Tibial nerve (tissue), 4 donors: ENCODE measurements at places on chromosomes 6 and 20. TPM values are rescaled to one million over a fixed set of nuclear protein-coding genes. Genes with fewer than 3 reads are reported as not detected.
A peak's percentile ranks its signal among the peaks of the same experiment; 100 is the strongest.

- no peak for DNase-seq
- no peak overlapping the region for H3K4me3 ChIP-seq
- no peak overlapping the region for H3K27ac ChIP-seq
- no peaks in the 10 kb centered on the region for H3K4me1 ChIP-seq
Measured at GRCh38 chr6:73766040-73766439, 70.0 kb downstream of the CD109 start.

GRCh38 chr6:94127716-94128115 is 708.4 kb upstream of the EPHA7 start:
- no peaks in the 10 kb centered on the region for H3K4me1 ChIP-seq
- no peak overlapping the region for H3K4me3 ChIP-seq
- H3K36me3 ChIP-seq, result no peaks in the 10 kb centered on the region
- H3K27ac ChIP-seq, result no peak overlapping the region
- no peaks in the 10 kb centered on the region for H3K27me3 ChIP-seq

GRCh38 chr20:44698351-44698750 is 16.8 kb upstream of the CCN5 start:
- no peak overlapping the region for H3K27ac ChIP-seq
- H3K27me3 ChIP-seq, result no peaks in the 10 kb centered on the region

GRCh38 chr6:13242590-13242989 is 85.7 kb downstream of the TBC1D7 start:
- H3K4me1 ChIP-seq, result peaks cover 3% of the 10 kb centered on the region
- no peak for DNase-seq
- H3K27me3 ChIP-seq, result no peaks in the 10 kb centered on the region
- H3K27ac ChIP-seq, result no peak overlapping the region

DNA sequence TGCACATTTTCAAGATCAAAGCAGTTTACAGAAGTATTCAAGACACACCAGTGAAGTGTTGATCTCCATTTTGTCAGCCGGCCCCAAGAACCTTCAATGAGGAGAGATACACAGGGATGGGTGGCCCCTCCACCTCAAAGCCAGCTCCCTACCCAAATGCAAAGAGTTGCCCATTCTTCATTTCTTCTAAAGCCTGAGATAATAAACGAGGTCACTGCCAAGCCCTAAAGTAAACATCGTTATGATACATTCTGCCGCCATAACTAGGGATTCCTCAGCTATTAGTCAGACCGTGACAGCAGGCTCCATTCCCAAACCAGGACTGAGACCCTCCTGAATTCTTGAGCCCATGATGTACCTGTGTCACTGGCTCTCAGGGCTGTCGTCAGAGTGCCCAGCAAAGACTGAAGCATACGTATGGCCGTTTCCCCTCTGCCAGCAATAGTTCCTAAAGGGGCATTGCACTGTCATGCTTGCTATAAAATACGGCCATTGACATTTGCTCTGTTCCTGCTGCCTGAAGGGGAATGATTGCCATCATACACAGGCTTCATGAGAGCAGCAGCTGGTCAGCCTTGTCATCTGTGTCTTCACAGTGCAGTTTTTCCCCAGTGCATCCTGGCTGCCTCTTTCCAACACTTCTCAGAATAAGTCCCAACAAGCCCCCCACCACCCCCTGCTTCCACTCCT is 41.7 kb downstream of the ISM1 start:
- no peak overlapping the region for H3K27ac ChIP-seq
- H3K4me1 ChIP-seq, result no peaks in the 10 kb centered on the region
- no peak for DNase-seq
- no peaks in the 10 kb centered on the region for H3K27me3 ChIP-seq
- H3K36me3 ChIP-seq, result no peaks in the 10 kb centered on the region

GRCh38 chr6:150686566-150686965 is 86.9 kb downstream of the PLEKHG1 start:
- no peak overlapping the region for H3K4me3 ChIP-seq
- H3K27me3 ChIP-seq, result no peaks in the 10 kb centered on the region
- no peak for DNase-seq
- H3K36me3 ChIP-seq, result no peaks in the 10 kb centered on the region
- H3K27ac ChIP-seq, result peak overlapping the region; percentile 13

- no peaks in the 10 kb centered on the region for H3K27me3 ChIP-seq
- no peak overlapping the region for H3K27ac ChIP-seq
- no peak for DNase-seq
- no peaks in the 10 kb centered on the region for H3K4me1 ChIP-seq
- H3K36me3 ChIP-seq, result no peaks in the 10 kb centered on the region
Measured at GRCh38 chr6:159481897-159482296, 211.1 kb downstream of the SOD2 start.

- no peak overlapping the region for H3K27ac ChIP-seq
- no peak for DNase-seq
- H3K36me3 ChIP-seq, result no peaks in the 10 kb centered on the region
- H3K4me3 ChIP-seq, result no peak overlapping the region
Measured at GRCh38 chr6:101803136-101803535, 409.6 kb downstream of the GRIK2 start.

DNA sequence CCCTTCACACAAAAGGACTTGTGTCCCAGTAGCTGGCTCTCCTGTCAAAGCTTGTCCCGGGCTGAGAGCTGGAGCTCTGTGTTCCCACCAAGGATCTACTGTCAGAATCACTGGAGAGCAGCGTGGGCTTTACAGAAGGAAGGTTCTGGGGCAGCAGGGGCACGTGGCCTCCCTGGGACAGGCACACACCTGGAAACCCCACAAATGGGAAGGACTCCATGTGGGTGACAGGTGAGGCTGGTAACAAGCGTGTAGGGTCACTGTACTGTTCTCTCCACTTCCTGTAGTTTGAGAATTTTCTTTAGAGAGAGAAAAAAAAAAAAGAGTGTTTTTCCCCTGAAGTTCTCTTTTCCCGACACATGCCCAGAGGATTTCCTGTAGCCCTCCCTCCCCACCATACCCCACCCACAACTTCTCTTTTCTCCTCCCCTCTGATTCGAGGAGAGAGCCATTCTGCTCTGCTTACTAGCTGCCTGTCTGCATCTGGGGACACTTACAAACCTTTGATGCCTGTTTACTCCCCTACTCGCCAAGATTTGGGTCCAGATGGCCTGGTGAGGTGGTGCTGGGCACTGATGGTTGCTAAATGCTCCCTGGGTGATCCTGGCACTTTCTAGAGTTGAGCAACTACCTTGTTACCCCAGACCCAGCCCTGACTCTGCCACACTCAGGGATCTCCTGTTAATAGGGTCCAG is 84.1 kb upstream of the SIRPA start:
- H3K27ac ChIP-seq, result peak overlapping the region; percentile 29
- no peaks in the 10 kb centered on the region for H3K4me1 ChIP-seq

DNA sequence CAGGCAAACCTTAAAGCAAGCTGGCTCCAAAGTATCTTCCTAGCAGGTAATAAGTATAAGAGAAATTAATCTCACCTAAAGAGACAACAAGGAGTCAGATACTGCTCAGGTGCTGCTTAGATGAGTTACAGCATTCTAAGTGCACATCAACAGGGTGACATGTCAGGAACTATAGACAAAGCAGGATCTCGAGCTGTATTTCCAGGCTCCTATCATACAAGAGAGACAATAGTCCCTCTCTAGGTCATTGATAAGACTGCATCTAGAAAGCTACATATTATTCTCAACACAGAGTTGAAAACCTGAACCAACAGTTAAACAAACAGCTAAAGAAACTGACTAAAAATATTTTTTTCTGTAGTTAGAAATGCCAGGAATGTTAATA is 3.9 kb downstream of the PTPRK start:
- no peaks in the 10 kb centered on the region for H3K27me3 ChIP-seq
- H3K4me1 ChIP-seq, result no peaks in the 10 kb centered on the region
- H3K36me3 ChIP-seq, result no peaks in the 10 kb centered on the region
- H3K4me3 ChIP-seq, result no peak overlapping the region
- DNase-seq, result no peak

GRCh38 chr20:53154540-53154939 is 182.4 kb downstream of the TSHZ2 start:
- no peak overlapping the region for H3K27ac ChIP-seq
- H3K4me3 ChIP-seq, result no peak overlapping the region
- H3K36me3 ChIP-seq, result no peaks in the 10 kb centered on the region
- DNase-seq, result no peak

DNA sequence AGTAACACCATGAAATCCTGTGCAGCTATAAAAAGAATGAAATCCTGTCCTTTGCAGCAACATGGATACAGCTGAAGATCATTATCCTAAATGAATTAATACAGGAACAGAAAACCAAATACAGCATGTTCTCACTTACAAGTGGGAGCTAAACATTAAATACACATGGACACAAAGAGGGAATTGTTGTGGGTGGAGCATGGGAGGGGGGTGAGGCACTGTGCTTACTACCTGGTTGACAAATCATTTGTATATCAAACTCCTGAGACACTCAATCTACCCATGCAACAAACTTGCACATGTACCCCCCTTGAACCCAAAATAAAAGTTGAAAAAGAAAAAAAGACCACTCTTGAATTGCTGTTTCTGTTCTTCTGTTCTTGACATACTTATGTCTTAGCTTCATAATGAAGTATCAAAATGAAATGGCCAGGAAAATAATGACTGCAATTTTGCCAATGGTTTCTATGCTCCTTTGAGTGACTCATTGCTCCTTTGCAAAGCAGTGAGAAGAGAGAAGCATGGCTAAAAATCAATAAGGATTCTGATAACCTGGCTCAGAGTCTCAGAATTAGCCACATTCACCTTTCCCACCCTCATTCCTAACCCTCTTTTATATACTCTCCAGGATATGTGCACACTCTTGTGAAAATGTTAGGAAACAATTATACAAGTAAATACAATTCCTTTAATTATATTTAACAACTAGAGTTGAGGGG is 71.0 kb downstream of the CYP39A1 start:
- no peak overlapping the region for H3K27ac ChIP-seq
- DNase-seq, result no peak
- H3K36me3 ChIP-seq, result no peaks in the 10 kb centered on the region
- no peaks in the 10 kb centered on the region for H3K27me3 ChIP-seq
- peaks cover 5% of the 10 kb centered on the region for H3K4me1 ChIP-seq

- no peaks in the 10 kb centered on the region for H3K4me1 ChIP-seq
- no peaks in the 10 kb centered on the region for H3K36me3 ChIP-seq
- no peak for DNase-seq
- H3K27ac ChIP-seq, result no peak overlapping the region
- H3K27me3 ChIP-seq, result no peaks in the 10 kb centered on the region
Measured at GRCh38 chr20:13249798-13250170, 28.7 kb downstream of the ISM1 start.

DNA sequence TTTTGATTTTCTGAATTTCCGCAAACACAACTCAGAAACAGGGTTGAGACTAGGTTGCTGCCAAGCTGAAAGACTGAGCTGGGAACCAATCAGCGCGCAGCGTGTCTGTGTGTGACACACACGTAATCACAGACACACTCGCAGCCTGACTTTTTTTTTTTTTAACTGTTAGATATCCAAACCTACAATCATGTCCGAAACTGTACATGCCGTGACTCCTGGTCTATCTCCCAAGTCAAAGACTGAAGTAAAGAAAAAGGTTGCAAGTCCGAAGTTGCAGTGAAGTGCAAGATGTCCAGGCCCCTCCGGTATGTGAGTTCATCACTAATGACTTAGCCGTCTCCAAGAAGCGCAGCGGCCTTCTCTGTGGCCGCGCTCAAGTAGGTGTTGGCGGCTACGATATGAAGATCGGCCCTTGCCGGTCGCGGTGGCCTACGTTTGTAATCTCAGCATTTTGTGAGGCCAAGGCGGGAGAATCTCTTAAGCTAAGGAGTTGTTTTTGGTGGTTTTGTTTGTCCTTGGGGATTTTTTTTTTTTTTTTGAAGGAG is 108.2 kb downstream of the HFE start:
- peaks cover 46% of the 10 kb centered on the region for H3K27me3 ChIP-seq
- peak overlapping the region; percentile 50 for H3K27ac ChIP-seq
- H3K4me3 ChIP-seq, result peak overlapping the region; percentile 77
- DNase-seq, result peak; percentile 82
- H3K36me3 ChIP-seq, result no peaks in the 10 kb centered on the region

DNA sequence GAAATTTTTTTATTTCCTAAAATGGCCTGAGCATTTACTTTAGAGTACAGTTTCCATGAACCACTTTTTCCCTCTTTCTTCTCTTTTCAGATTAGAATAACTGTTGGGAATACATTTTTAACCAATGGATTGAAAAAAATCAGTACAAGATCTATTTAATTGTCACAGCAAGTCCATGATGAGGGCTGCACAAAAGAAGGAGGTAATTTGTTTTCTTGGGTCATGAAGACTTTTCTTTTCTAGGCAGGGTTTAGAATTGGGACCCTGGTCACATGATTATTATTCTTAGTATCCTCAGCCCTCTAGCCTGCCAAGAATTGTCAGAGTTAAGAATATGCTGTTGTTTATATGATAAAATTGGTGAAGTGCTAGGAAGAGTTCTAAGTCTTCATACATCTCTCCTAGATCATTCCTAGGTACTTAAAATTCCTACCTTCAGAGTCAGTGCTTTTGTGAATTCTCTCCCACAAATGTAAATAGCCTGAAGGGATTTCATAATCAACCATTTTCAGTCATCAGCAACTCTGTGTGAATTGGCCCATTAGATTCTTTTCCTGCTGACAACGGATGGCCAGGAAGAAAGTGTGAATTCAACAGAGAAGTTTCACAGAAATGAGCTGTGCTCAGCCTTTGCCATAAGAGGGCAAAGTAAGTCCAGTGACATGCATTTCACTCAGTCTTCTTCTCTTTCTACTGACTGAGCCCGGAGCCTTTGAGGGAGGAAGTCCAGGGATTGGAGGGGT is 32.4 kb upstream of the TPBG start:
- H3K4me1 ChIP-seq, result no peaks in the 10 kb centered on the region
- no peak overlapping the region for H3K4me3 ChIP-seq
- DNase-seq, result no peak
- no peaks in the 10 kb centered on the region for H3K27me3 ChIP-seq

DNA sequence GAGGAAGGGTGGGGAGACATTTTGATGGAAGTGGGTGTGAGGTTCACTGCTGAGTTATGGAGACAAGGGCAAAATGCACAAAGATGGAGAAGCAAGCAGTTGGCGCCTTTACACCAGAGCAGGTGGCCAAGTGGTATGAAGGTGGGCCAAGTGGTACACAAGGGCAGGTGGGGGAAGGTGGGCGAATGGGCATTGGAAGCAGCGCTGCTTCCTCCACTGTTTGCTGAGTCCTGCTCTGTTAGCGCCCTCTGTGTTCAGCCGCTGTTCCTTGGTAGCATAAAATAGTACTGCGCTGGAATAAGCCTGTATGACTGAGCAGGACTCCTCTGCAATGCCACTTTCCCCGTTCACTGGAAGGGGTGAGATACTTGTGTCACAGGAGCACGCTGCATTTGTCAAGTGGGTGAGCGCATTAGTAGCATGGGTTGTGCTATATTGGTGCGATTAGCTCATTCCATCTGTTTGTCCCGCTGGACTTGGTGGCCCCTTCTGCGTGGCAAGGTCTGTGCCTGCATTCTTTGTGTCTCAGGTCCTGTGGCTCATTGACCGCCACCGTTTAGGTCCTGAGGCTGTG is 116.4 kb downstream of the TOX2 start:
- DNase-seq, result no peak
- no peaks in the 10 kb centered on the region for H3K27me3 ChIP-seq
- no peak overlapping the region for H3K4me3 ChIP-seq
- H3K36me3 ChIP-seq, result no peaks in the 10 kb centered on the region

The SNAP91 gene
- not detected for total RNA-seq

The NELFCD gene
- 72.9 TPM for total RNA-seq

The LKAAEAR1 gene
- total RNA-seq, result not detected

The BTNL2 gene
- not detected for total RNA-seq

The C4A gene
- 268 TPM for total RNA-seq

The BEND3 gene
- 2.7 TPM for total RNA-seq

The RBM39 gene
- total RNA-seq, result 415 TPM

The TTLL9 gene
- total RNA-seq, result 3.0 TPM

The BMP7 gene
- total RNA-seq, result 11.7 TPM

The EEF1A2 gene
- total RNA-seq, result not detected
